ENCODE measurements at places on chromosomes 11 and 22. TPM values are rescaled to one million over a fixed set of nuclear protein-coding genes. Genes with fewer than 3 reads are reported as not detected.

Gene DDI1
- total RNA-seq: not detected

Gene CADM1
- 102 TPM for total RNA-seq

GRCh38 chr11:39990421-39990831 is 1469.0 kb downstream of the LRRC4C start:
- DNase-seq: no peak

GRCh38 chr11:105367129-105367528 is 227.6 kb upstream of the CARD18 start:
- no peak for DNase-seq

- no peak for DNase-seq
Observed at GRCh38 chr11:66467034-66467659, 442 bp downstream of the PELI3 start.

DNA sequence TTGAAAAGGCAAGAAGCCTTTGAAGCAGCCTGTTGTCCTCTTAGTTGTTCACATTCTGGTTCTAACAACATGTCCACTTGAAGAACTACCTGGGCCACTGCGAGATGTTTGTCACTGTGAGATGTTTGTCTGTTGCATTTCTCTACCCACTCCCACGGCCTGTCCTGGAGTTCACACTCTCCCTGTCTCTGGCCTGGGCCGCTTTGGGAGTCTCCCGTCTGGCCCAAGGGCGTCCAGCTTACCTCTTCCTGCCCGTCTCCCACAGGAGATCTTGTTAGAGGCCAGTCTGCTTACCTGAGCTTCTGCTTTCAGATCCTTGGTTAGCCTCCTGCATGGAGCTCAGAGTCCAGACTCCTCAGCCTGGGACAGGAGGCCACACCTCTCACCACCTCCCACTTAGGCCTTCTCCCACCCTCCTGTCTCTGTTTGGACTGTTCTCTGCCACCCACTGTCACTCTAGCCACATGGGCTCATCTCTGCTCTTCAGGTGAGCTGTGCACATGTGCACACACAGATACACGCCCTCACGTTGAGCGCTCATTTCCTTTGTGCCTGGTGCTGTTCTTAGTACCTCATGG is 66.0 kb downstream of the TBC1D22A start:
- no peak for DNase-seq

GRCh38 chr11:103961010-103961409 is 75.4 kb upstream of the DDI1 start:
- DNase-seq: no peak

- no peak for DNase-seq
Observed at GRCh38 chr11:64971421-64972233, at the start of gene MAJIN. MAJIN (minus strand) TSS chr11:64972108; CDS start chr11:64959405, 12,703 bp downstream.

DNA sequence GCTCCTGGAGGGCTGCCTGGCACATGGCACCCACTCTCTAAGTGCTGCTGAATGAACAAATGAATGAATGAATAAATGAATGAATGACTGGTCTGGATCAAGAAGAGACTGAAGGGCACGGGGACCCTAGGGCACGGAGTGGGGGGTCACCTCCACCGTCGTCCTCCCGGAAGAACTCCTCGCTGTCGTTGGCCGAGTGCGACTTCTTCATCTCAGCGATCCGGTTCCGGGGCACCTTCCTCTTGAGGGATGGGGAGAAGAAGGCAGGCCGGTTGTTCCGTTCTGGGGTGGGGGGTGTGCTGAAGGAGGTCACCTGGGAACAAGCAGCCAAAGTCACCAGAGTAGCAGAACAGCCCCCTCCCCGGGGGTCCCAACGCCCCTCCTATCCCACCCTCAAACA is 36.0 kb downstream of the NUP50 start:
- DNase-seq: no peak

- no peak for DNase-seq
Observed at GRCh38 chr11:131219646-131220045, 150.8 kb upstream of the NTM start.

DNA sequence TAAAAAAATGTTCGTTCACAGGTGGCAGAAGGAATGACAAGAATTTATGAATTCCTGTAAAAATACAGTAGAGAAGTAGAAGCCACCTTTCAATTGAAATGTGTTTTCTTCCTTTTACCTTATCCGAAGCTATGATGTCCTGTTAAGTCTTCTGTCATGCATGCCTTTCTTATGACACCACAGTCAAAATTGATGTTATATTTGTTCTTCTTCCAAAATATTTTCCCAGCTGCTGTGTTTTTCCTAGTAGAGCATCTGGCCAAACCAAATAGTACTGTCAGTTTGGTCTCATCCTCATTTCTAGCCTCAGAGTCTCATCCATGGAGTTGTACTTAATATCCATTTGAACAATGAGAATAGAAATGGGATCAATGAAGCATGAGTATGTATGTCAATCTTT is 206.1 kb downstream of the PGR start:
- DNase-seq: no peak

- DNase-seq: no peak
Observed at GRCh38 chr11:90321018-90321417, 98.2 kb upstream of the CHORDC1 start.

GRCh38 chr11:13280092-13280722 is 2.6 kb downstream of the BMAL1 start:
- no peak for DNase-seq

GRCh38 chr11:15189641-15190365 is 75.1 kb downstream of the INSC start:
- no peak for DNase-seq

- DNase-seq: no peak
Observed at GRCh38 chr11:99327066-99327465, 306.3 kb downstream of the CNTN5 start.

DNA sequence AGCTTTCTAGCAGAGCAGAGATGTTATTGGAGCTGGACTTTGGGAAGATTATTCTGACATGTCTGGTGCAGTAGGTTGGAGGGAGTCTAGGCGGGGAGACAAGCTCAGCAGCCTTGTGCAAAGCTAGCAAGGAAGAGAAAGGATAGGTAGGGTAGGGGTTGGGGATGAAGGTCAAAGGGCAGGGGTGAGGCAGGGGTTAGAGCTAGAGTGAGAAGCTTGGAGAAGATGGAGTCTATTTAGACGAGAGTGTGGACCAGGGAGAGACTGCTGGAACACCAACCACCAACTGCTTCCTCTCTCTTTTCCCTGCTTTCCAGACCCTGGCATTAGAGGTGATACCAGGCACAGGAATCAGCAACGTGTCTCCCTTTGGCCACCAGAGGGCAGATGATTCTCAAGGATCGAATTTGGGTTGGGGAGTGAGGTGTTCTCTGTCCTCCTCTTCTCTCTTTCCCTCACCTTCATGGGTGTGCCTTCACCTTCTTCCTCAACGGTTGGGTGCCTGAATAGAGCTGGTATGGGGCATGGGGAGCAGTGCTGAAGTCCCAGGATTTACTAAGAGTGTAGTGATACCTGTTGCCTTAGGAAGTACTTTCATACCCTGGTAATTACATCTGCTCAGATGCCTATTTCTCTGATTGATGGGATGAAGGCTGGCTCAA is 1.8 kb upstream of the MARK2 start:
- no peak for DNase-seq

DNA sequence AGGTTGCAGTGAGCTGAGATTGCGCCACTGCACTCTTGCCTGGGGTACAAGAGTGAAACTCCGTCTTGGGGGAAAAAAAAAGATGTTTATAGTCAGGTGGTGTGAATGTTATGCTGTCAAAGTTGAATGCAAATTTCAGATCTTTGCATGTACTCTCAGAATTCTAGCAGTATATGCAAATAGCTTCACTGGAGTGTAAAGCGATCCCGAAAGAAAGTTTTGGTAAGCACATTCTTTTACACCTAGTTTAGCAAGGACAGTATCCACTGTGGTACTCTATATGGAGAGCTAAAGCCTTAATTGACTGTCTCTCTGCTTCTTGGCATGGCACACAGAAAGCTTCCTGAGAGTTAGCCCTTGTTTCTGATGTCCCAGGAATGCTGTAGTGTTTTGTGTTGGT is 4.0 kb downstream of the JAM3 start:
- no peak for DNase-seq

GRCh38 chr11:63375434-63375833 is 5.8 kb downstream of the SLC22A9 start:
- no peak for DNase-seq

- no peak for DNase-seq
Observed at GRCh38 chr11:12409621-12410005, 32.2 kb downstream of the PARVA start.

DNA sequence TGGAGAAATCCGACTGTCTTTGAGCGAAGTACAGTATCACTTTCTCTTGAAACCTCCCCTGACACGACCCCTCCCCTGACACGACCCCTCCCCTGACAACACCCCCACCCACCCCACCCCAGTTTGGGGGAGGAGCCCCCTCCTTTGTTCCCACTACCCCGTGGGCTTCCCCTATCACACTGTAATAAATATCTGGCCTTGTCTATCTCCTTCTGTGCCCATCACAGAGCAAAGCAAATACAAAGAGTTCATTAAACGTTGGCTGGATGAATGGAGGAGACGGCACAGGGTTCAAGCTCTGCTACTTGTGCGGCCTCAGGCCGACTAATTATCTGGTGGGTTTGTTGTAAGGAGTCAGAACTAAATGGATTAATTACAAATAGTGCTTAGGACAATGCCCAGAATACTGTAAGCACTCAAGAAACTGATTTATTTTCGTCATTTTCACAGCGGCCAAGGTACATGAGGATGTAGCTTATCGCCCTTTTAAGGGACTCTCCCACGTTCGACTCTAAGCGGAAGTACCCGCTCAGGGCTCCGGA is 628 bp upstream of the GGA1 start:
- no peak for DNase-seq

DNA sequence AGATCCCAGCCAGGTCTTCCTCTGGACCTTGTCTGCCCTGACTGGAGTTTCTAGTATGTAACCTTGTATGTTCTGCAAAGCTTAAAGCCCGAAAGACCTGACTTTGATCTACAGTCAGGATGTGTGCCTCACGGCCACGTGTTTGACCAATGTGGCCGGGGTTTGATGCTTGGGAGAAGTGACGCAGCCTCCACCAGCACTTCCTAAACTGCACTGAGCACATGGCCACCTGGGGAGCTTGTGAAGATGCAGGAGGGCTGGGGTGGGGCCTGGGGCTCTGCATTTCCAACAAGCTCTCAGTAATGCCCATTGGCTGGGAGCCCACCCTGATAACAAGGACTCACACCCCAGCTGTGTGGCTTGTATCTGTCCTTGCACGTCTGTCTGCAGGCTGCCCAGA is 53.2 kb downstream of the NAT10 start:
- DNase-seq: no peak

- DNase-seq: no peak
Observed at GRCh38 chr11:64619811-64620380, 28.9 kb downstream of the SLC22A12 start.

Data from type B pancreatic cell (in vitro differentiated cells).